Stomach (tissue), 19 donors: ENCODE measurements at places on chromosomes 7 and 10. TPM values are rescaled to one million over a fixed set of nuclear protein-coding genes. Genes with fewer than 3 reads are reported as not detected.
A peak's percentile ranks its signal among the peaks of the same experiment; 100 is the strongest.

DNA sequence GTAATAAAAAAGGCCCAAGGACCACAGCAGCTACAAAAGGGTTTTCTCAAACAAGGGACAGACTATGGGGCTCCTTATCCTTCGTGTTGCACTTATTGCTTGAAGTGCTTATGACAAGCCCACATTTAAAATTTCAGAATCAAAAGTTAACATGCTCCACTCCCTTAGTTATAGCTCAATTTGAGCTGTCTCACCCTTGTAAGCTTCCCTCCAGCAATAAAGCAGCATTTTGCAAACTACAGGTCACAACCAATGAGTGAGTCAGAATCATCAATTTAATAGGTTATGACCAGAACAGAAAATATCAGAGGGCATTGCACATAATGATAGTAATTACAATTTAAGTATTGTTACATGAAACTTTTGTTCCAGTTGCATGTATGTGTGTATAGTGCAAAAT, 53.0 kb downstream of the IMMP2L start:
- no peaks in the 10 kb centered on the region for H3K27me3 ChIP-seq
- H3K4me3 ChIP-seq: no peak overlapping the region
- no peaks in the 10 kb centered on the region for H3K4me1 ChIP-seq
- H3K36me3 ChIP-seq: no peaks in the 10 kb centered on the region

DNA sequence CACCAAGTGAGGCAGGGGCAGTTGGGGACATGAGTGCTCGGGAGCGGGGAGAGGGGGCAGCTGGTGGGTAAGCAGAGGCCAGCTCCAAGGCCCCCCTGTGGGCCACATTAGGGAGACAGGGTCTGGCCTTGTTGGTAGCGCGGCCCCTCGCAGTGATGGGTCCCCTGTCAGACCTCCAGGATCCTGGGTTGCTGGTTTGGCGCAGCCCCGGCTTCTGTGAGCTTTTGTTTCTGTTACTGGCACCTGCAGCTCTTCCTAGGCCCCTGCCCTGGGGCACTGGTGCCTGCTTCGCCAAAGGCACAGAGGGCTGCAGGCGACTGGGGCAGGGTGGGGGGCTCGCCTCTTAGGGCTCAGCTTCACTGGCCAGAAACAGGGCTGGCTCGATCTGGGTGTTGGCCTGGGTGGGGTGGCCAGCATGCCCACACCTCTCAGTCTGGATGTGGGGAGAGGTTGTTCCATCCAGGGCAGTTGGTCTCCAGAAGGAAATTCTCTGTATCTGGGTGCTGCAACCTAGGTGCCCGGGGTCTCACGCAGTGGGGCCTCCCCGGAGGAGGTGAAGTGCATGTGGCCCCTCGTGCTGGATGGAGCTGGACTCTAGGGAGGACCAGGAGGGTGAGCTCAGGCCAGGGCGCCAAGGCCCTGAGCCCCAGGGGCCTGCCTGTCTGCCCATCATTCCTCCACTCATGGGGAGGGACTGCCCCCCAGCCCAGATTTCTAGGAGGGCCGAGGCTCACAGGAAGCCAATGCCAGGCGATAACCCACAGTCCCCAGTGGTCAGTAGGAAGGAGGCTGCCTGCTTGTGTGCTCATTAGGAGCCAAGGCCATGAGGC, 138.6 kb downstream of the LHPP start:
- no peak overlapping the region for H3K27ac ChIP-seq
- H3K4me3 ChIP-seq: no peak overlapping the region
- no peaks in the 10 kb centered on the region for H3K4me1 ChIP-seq
- H3K27me3 ChIP-seq: no peaks in the 10 kb centered on the region
- DNase-seq: no peak

DNA sequence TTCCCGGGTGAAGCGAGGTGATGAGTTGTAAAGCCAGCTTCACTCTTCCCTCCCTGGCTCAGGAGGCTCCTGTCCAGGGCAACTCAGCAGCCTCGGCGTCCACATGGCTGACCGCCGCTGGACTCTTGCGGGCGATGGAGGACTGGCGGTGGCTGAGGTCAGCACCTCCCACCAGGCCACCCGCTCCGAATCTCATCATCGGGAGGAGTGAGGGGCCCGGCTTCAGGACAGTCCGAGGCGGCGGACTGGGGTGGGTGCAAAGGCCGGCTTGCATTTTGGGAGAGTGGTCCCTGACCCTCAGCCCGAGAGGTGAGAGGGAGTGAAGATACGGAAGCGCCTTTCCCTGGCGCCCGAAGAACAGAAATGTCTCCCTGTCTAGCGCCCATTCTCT, 759 bp downstream of the DNAJB12 start:
- peaks cover 8% of the 10 kb centered on the region for H3K36me3 ChIP-seq
- H3K4me1 ChIP-seq: peaks cover 32% of the 10 kb centered on the region
- H3K27ac ChIP-seq: peak overlapping the region; percentile 97
- no peaks in the 10 kb centered on the region for H3K27me3 ChIP-seq
- no peak for DNase-seq

DNA sequence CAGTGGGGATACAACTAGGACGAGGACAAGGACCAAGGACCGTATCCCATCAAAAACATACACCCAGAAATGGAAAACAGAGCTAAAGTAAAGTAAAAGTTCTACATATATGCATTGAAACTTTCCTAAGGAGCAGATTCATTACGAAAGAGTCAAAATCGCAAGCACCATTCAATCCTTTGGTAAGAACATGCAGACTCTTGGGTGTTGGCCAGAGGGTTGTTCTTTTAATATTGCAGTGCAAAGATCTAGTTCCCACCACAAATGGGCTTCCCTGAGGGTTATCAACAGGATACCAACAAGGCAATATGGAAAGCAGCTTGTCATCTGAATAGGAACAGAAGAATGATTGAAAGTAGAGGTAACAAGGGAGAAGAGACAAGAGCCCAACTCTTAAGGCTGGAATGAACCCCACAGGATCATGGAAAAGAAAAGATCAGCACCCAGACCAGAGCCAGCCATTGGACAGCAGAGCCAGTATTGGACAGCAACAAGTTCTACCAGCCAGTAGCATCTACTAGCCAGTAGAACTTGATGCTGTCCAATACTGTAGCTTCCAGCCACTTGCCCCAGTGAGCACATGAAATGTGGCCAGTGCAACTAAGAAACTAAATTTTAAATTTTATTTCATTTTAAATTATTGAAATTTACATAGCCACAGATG, 66.0 kb downstream of the OSBPL3 start:
- no peak for DNase-seq
- no peak overlapping the region for H3K4me3 ChIP-seq
- H3K36me3 ChIP-seq: no peaks in the 10 kb centered on the region
- H3K4me1 ChIP-seq: peaks cover 10% of the 10 kb centered on the region
- no peaks in the 10 kb centered on the region for H3K27me3 ChIP-seq

DNA sequence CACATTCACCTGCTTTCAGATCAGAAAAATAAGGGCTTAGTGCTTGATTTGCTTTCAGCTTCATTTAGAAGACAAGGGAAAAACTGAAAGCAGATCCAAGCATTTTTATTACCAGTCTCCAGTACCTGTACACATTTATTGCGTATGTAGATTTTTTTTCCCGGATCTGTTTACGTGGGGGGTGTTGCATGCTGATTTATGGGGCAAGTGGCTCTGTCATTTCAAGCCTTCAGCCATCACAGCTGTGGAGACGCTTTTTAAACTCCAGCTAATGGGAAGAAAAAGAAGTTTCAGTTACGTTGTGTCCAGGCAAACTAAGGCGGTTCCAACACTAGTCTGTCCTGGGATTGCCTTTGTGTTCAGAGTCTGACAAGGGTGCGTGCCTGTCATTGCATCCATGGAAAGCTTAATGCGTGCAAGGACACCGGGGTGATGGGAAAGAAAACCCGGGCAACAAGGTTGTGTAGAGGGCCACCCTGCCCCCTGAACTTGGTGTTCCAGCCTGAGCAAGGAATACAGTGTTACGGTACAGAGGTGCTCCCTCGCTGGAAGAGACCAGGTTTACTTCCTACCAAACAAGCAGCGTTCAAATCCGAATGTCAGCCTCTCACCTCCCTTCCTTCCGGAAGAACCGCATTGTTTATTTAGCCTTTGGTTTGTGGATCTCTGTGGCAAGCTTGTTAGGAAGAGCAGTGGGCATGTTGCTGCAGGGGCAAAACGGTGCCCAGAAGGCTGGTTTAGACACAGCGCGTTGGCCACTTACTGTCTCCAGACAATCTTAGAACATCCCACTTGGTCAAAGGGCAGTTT, 128.2 kb downstream of the FGFR2 start:
- H3K4me3 ChIP-seq: no peak overlapping the region
- DNase-seq: no peak
- H3K36me3 ChIP-seq: no peaks in the 10 kb centered on the region
- H3K27ac ChIP-seq: no peak overlapping the region
- no peaks in the 10 kb centered on the region for H3K4me1 ChIP-seq

- H3K27me3 ChIP-seq: no peaks in the 10 kb centered on the region
- DNase-seq: no peak
- H3K27ac ChIP-seq: peak overlapping the region; percentile 48
Measured at GRCh38 chr10:132510174-132510611, 27.4 kb upstream of the INPP5A start.

DNA sequence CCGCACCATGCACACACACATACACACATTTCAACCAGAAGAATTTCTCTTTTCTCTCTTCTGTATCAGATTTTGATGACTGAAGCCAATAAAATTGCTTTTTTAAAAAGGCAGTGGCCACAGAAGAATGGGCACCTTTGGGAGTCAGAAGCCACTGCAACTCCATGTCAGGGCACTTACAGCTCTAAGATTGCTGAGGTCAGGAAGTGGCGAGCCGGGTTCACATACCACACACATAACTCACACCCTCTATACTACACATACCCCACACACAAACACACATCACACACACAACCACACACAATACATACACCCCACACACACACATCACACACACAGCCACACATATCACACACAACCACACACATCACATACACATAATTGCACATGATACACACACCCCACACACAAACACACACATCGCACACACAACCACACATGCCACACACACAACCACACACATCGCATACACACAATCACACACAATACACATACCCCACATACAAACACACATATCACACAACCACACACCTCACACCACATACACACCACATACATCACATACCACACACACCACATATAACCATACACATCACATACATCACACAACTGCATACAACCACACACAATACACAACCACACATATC, 31.2 kb downstream of the GPRIN2 start:
- no peak overlapping the region for H3K27ac ChIP-seq
- peaks cover 9% of the 10 kb centered on the region for H3K4me1 ChIP-seq
- H3K36me3 ChIP-seq: no peaks in the 10 kb centered on the region
- H3K27me3 ChIP-seq: no peaks in the 10 kb centered on the region
- H3K4me3 ChIP-seq: no peak overlapping the region

GRCh38 chr10:67988606-67989005, 86.5 kb downstream of the HERC4 start:
- no peak overlapping the region for H3K4me3 ChIP-seq
- peaks cover 85% of the 10 kb centered on the region for H3K36me3 ChIP-seq
- H3K4me1 ChIP-seq: no peaks in the 10 kb centered on the region
- no peak overlapping the region for H3K27ac ChIP-seq

DNA sequence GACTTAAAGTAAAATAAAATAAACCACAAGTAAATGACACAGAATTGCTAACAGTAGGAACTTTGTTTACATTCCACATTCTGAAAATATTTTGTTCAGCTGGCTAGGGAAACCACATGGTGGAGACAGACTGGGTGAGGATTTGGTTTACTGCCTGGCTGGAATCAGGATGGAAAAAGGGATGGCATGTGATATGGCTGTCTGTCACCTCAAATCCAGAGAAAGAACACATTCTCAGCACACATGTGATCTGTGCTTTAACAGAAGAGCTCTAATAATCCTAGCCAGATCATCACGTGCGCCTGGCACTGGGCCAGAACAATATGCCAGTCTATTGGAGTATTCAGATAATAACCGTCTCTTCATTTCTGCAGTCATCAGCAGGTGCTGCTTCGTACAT, 90.9 kb upstream of the PIP4K2A start:
- no peaks in the 10 kb centered on the region for H3K27me3 ChIP-seq
- H3K4me1 ChIP-seq: peaks cover 11% of the 10 kb centered on the region
- no peak for DNase-seq

DNA sequence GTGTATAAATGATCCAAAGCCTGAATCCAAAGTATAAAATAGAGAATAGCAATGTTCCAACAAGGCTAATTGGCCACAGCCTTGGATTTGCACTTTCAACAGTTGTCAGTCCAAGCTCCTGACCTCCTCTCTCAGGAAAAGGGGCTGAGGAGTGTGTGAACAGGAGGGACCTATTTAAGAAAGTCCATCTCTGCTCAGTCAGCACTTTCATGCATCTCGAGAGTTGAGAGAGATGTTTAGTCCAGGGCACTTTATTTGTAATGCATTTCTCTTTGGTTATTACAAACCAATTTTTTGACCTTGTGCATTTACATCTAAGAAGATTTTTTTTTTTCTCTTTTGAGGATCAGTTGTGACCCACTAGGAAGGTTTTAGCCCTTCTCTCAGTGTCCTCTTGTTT, 244.2 kb downstream of the CREB5 start:
- no peaks in the 10 kb centered on the region for H3K4me1 ChIP-seq
- no peaks in the 10 kb centered on the region for H3K36me3 ChIP-seq
- H3K4me3 ChIP-seq: no peak overlapping the region
- DNase-seq: no peak
- H3K27ac ChIP-seq: no peak overlapping the region
- no peaks in the 10 kb centered on the region for H3K27me3 ChIP-seq

GRCh38 chr7:1544896-1545416, 11.0 kb downstream of the TMEM184A start:
- H3K27me3 ChIP-seq: no peaks in the 10 kb centered on the region
- H3K27ac ChIP-seq: peak overlapping the region; percentile 26
- no peak overlapping the region for H3K4me3 ChIP-seq
- peaks cover 85% of the 10 kb centered on the region for H3K36me3 ChIP-seq

DNA sequence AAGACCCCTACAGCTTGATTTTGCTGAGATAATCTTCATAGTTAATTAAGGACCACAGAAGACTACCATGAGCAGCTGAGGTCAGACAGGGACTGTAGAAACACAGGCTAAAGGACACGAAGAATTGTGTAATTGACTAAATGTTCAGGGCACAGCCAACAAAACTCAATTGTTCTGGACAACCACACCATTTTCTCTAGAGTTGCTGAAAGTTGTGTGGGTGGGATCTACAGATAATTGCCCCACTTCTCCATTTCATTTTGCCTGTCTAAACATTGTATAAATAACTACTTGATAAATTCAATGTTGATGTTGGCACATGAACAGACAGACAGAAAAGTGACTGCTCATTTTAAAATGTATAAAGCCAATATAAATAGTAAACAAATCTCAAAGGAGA, 39.0 kb upstream of the SLC16A12 start:
- H3K36me3 ChIP-seq: no peaks in the 10 kb centered on the region
- no peak overlapping the region for H3K27ac ChIP-seq
- DNase-seq: no peak
- no peaks in the 10 kb centered on the region for H3K27me3 ChIP-seq
- H3K4me1 ChIP-seq: no peaks in the 10 kb centered on the region

- no peaks in the 10 kb centered on the region for H3K27me3 ChIP-seq
- DNase-seq: no peak
- no peak overlapping the region for H3K4me3 ChIP-seq
- H3K27ac ChIP-seq: no peak overlapping the region
- H3K36me3 ChIP-seq: peaks cover 56% of the 10 kb centered on the region
Measured at GRCh38 chr7:2660359-2661095, 27.5 kb upstream of the AMZ1 start.

The PRKAR1B gene
- 12.8 TPM for total RNA-seq

The VTI1A gene
- total RNA-seq: 222 TPM

The NKX1-2 gene
- total RNA-seq: not detected

The DLX5 gene
- total RNA-seq: 11.7 TPM

The KCND2 gene
- total RNA-seq: not detected

The FOXP2 gene
- total RNA-seq: 51.6 TPM
